HFFc6 (cell line): ENCODE measurements at places on chromosomes 1 and 21. TPM values are rescaled to one million over a fixed set of nuclear protein-coding genes. Genes with fewer than 3 reads are reported as not detected.

- no peak for DNase-seq
These were observed 23.4 kb upstream of the PODN start for GRCh38 chr1:53038566-53038965.

DNA sequence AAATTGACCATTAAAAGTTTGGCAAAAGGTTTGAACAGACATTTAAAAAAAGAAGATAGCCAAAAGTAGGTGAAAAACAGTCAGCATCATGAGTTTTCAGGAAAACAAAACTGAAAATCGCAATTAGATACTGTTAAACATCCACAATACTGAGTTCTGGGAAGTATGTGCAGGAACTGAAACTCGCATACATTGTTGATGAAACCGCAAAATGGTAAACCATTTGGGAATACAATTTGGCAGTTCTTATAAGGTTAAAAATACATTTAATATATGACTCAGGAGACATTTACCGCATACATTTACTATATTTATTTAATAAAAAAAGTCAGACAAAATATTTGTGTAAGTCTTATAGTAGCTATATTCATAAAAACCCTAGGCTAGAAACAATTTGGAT lies 393.2 kb downstream of the COL11A1 start:
- DNase-seq: no peak

Gene DCST1
- not detected in 3 replicates for total RNA-seq

- no peak for DNase-seq
These were observed 11.1 kb downstream of the EIF4G3 start for GRCh38 chr1:21165646-21166045.

Gene ZMYND12
- total RNA-seq: not detected in 3 replicates

- no peak for DNase-seq
These were observed 1.6 kb downstream of the PPP1R15B start for GRCh38 chr1:204409836-204410687.

Gene PROK1
- total RNA-seq: not detected in 3 replicates

Gene FMO1
- total RNA-seq: not detected in 3 replicates

DNA sequence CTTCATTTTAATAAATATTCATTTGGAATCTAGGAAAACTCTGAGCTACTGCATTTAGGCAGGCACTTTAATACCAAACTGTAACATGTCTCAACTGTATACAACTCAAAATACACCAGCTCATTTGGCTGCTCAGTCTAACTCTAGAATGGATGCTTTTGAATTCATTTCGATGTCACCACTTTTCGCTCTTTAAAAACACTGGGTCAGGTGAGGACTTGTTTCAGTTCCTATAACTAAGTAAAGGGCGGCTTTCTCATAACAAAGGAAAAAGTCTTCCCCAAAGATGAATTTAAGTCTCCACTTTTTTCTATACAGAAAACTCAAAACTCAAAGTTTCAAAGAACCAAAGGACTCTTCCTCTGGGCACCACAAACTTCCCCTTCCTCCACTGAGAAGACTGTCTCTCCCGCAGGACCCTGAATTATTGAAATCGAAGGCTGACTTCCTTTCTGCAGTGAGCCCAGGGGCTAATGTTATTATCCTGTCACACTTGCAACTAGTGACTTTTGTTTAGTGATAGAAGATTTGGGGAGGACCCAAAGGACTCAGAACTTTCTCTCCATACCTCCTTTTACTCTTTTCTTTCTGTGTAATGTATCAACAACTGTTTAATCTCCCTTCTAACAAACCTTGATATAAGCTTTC lies 9.7 kb upstream of the DHX9 start:
- DNase-seq: no peak

DNA sequence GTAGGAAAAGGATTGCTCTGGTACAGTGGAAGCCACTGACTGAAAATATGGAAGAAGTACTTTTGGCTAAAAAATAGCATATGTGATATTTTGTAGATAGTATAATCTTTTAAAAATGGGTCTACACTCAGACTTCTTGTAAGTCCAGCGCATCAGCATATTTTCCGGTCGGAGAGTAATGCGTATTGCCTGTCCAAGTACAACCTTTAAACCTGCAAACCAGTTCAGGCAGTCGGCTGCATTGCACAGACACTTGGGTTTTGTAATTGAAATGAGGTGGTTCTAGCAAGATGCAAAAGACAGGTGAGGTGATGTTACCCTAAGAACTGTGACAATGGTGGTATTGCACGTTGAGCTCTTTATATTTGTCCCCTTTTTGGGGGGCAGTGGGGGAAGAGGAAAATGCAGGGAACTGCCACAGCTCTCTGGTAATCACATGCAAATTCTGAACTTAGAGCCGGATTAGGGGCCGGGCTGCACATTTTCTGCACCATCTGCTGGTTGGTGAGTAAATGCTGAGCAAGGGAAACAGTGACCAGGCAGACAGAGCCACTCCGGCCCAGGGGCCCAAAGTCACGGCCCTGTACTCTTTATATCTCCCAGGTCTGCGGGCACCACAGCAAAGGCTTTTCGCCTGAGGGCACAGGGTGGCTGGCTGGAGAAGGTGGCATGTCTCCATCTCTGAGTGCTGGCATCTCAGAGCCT lies 2.3 kb downstream of the GPR137B start:
- DNase-seq: no peak

Gene OR6F1
- total RNA-seq: not detected in 3 replicates

Gene H3-3A
- 312 to 338 TPM (median 331 TPM) in 3 replicates for total RNA-seq

Gene PTPRC
- 0.52 and 0.77 TPM in 2 replicates for total RNA-seq

DNA sequence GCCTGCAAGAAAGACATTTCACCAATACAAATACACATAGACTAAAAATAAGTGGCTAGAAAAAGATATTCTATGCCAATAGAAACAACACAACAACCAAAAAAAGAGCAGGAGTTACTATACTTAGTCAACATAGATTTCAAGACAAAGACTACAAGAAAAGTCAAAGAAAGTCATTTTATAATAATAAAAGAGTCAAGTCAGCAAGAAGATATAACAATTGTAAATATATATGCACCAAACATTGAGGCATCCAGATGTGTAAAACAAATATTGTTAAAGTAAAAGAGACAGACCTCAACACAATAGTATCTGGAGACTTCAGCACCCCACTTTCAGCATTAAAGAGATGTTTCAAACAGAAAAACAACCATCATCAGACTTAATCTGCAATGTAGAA lies 104.6 kb downstream of the AMY1C start:
- DNase-seq: no peak

Gene SCYL3
- total RNA-seq: 4.0 to 4.5 TPM (median 4.3 TPM) in 3 replicates

Gene SPATC1L
- 12.9 to 13.7 TPM (median 13.4 TPM) in 3 replicates for total RNA-seq

Gene CFAP141
- total RNA-seq: not detected in 3 replicates

Gene LHX8
- not detected in 3 replicates for total RNA-seq

Gene SGIP1
- total RNA-seq: 47.5 to 72.0 TPM (median 71.8 TPM) in 3 replicates

Gene ELF3
- 0.09 TPM in 1 of 3 replicates, not detected in the others for total RNA-seq

Gene S100A7
- not detected in 2 replicates for total RNA-seq

DNA sequence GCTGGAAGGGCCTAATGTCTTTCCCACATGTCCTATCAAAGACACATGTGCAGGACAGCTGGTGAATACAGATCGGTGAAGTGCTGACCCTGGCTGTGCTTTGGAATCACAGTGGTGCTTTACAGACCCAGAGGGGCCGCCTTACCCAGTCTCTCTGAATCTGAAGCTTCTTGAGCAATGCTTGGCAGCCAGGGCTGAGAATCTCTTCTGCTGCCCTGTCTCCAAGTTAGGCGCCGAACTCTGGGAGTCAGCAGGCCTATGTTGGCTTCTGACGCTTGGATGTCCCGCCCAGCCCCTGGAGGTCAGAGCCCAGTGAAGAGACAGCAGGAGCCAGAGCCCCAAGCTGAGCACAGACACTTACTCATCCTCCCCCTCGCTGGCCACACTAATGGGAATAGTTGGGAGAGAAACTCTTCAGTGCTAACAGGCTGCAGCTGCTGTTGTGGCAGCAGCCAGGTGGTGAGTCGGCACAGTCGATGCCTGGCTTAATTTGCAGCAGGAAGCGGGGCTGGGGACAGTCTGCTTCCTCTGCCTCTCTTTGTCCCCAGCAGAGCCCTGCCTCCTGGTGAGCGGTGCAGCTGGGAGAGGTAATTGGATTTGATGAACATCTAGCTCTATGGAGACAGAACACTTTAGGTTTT lies 68.1 kb downstream of the URB2 start:
- DNase-seq: peak; percentile 2

GRCh38 chr1:161215076-161215475 lies at the start of gene FCER1G:
FCER1G (plus strand) TSS chr1:161215295; CDS start chr1:161215322, 27 bp downstream.
- no peak for DNase-seq

Gene CYYR1
- total RNA-seq: not detected in 3 replicates

DNA sequence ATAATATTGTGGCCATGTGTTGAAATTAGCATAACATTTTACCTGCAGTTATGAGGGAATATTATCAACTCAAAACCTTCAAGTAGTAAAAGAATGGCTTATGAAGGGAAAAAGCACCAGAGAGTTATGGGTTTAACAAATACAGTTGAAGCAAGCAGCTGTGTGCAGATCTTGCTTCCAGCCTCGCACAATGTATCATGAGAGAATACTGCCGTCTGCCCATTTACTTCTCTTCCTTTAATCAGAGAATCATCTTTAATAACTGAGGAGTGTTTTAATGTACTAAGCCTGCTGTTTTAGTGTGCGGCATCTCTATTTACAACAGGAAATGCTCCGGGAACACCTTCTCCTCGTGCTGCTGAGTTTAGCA lies 120.9 kb downstream of the ATG4C start:
- DNase-seq: no peak

DNA sequence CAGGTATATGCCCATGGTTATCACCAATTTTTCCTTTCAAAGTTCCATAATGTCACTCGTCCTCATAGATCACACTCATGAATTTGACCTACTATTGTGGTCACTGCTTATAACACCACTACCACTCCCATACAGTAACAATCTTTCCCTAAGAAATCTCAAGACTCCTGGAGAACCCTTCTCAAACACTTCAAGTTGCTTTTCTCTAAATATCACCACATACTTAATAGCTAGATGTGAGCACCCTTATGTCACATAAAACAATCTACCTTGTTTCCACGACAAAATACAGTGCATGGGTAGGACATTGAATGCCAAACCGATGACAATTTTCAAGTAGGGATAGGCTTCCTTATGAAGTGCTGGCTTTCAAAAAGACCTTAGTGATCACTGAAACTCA lies 104.5 kb downstream of the LRRC53 start:
- no peak for DNase-seq

Gene C1orf141
- not detected in 3 replicates for total RNA-seq

Gene GPBP1L1
- 65.7 to 76.7 TPM (median 72.3 TPM) in 3 replicates for total RNA-seq

Gene ZSWIM5
- total RNA-seq: 0.27 TPM in 1 of 3 replicates, not detected in the others

Gene NR0B2
- total RNA-seq: not detected in 3 replicates

Gene PLEKHN1
- total RNA-seq: 5.9 to 7.5 TPM (median 7.1 TPM) in 3 replicates

DNA sequence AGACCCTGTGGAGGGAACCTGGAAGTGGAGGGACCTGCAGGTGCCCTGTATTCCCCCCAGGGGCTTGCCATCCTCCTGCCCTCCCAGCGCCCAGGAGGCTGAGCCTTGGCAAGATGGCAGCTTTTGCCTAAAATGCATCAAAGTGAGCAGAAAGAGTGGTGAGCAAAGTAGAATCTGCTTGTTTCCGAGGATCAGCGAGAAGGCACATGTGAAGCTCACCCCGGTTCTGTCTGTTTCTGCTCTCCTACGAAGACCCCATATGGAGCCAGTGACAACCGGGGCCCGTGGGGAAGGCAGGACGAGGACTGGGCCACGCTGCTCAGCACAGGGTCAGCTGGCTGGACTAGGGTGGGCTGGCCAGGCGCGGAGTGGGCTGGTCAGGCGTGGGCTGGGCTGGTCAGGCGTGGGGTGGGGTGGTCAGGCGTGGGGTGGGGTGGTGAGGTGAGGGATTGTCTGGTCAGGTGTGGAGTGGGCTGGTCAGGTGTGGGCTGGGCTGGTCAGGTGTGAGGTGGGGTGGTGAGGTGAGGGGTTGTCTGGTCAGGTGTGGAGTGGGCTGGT lies 5.2 kb upstream of the FNDC10 start:
- no peak for DNase-seq

GRCh38 chr1:223429821-223430220 lies 36.6 kb downstream of the CCDC185 start:
- no peak for DNase-seq

Gene CLCA1
- total RNA-seq: not detected in 3 replicates

Gene EXOC8
- total RNA-seq: 13.4 to 15.0 TPM (median 14.3 TPM) in 3 replicates

GRCh38 chr1:118290571-118290970 lies 105.5 kb upstream of the SPAG17 start:
- no peak for DNase-seq

DNA sequence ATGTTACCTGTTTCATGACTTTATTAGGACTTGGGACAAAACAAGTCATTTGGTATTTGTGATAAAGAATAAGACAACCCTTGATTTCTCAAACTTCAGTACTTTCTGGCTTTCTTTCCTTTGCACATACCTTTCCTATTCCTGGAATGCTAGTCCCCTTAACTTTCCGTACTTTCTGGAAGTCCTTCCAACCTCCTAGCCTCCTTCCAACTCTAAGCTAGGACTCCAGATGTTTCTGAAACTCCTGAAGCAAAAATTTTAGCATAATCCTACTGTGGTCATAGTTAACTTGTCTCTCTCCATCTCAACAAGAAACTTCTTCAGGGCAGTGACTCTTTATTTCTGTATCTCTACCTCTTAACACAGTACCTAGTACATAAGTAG lies 19.8 kb upstream of the C1orf105 start:
- no peak for DNase-seq
